ENCODE measurements at places on chromosomes 4 and X. TPM values are rescaled to one million over a fixed set of nuclear protein-coding genes. Genes with fewer than 3 reads are reported as not detected.

DNA sequence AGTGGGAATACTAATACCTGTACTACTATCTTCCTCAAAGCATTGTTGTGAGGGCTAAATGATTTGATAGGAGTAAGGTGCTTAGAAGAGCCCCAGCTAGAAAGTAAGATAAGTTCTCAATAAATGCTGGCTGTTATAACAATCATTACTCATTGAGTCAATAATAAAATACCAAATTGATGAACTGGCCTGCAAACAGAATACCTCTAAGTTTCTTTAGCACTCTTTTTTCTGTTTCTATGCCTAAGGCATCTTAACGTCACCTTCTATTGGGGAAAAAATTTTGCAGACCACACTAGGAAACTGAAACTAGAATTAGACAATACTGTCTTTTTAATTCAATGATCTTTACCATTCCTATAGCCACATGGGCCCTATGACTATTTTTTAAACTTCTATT, 1.2 kb downstream of the CLTRN start:
- DNase-seq: no peak

DNA sequence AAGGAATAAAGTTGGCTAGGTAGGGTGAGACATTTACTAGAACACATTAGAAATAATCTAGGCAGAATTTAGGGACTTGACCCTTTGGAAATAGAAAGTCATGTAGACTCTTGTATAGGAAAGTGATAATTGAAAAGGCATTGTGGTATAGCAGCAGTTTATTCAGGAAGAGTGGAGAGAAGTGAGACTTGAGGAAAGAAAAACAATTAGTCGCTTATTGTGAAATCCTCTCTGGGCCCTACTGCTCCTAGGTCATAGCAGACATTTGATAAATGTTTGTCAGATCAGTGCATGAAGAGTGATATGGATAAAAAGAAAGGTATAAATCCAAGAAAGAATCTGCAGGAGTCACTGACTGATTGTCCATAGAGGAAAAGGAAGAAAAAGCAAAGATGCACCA, 337.6 kb downstream of the HNRNPD start:
- DNase-seq: no peak

Gene GIMD1
- not detected for total RNA-seq

Gene TMSB15B
- 6.5 TPM for total RNA-seq

Gene BST1
- total RNA-seq: 49.0 TPM

Gene GASK1B
- total RNA-seq: 205 TPM

DNA sequence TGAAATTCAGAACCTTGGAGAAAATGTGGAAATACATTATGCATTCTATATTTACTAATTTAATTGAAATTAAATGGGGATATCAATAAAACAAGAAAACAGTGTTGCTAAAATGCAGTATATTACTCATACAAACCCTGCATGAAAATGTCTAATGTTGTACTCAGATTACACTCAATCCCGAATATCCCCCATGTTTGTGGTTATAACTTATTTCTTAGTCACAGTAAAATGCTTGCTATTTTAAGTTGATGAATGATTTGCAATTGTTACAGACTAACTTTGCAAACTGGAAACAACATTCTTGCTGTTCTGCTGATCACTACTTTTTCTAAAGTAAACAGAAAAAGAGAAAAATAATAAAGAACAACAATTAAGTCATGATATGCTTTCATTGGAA, 33.1 kb upstream of the ANXA10 start:
- DNase-seq: no peak

GRCh38 chr4:105025263-105026017, 121.2 kb upstream of the TET2 start:
- DNase-seq: no peak

Gene PFKFB1
- total RNA-seq: not detected
